Lung (tissue), 17 donors: ENCODE measurements at places on chromosomes 13 and 19. TPM values are rescaled to one million over a fixed set of nuclear protein-coding genes. Genes with fewer than 3 reads are reported as not detected.

- DNase-seq: no peak
Observed at GRCh38 chr13:46605076-46605824, 52.3 kb downstream of the LRCH1 start.

DNA sequence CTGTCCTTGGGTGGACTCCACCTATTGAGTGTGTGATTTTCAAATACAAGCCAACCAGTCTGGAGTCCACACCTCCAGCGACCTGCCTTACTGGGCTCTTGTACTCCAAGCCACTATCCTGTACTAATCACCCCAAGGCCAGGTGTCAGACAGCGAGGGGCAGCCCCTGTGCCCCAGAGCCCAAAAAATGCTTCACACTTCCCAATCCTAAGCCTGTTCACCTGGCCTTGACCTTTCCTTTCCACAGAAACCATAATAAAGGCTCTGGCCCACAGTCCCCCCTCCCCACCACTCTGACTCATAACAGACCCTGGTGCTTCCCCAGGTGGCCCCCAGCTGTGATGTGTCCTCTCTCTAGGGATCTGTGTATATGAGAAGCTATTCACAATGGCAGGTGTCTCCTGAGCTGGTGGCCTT lies 3.9 kb downstream of the CD209 start:
- no peak for DNase-seq

- no peak for DNase-seq
Observed at GRCh38 chr19:33086955-33087354, 6.0 kb downstream of the GPATCH1 start.

DNA sequence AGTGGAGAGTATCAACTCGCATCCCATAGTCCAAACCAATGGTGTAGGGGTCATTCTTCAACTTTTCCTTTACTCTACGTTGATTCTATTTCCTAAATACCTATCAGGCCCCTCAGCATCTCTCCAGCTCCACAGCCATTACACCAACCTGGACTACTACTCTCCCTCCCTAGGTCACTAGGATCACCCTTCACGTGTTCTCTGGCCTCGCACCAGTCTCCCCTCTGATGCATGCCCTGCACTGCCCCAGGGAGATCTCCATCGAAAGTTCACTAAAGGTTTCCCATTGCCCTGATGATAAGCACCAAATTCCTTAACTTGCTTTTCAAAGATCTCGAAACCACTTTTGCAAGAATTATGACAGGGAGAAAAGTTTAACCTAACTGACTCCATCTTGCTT lies 421.5 kb downstream of the TSHZ3 start:
- no peak for DNase-seq

Gene ONECUT3
- polyA plus RNA-seq: not detected

Gene TMEM238
- 0.89 TPM for polyA plus RNA-seq
